ENCODE measurements at places on chromosomes 2 and 18. TPM values are rescaled to one million over a fixed set of nuclear protein-coding genes. Genes with fewer than 3 reads are reported as not detected.

Gene NPHP1
- 5.4 TPM for polyA plus RNA-seq

- H3K4me1 ChIP-seq = peaks cover 13% of the 10 kb centered on the region
- peak overlapping the region; percentile 80 for H3K4me3 ChIP-seq
- peak overlapping the region; percentile 95 for H3K27ac ChIP-seq
- DNase-seq = peak; percentile 88
- no peaks in the 10 kb centered on the region for H3K27me3 ChIP-seq
These were observed 1.2 kb upstream of the NPAS2 start for GRCh38 chr2:100818606-100819369.

Gene ABCG8
- polyA plus RNA-seq = not detected

Gene FAM237A
- polyA plus RNA-seq = not detected

Gene EFEMP1
- polyA plus RNA-seq = 36.5 TPM

DNA sequence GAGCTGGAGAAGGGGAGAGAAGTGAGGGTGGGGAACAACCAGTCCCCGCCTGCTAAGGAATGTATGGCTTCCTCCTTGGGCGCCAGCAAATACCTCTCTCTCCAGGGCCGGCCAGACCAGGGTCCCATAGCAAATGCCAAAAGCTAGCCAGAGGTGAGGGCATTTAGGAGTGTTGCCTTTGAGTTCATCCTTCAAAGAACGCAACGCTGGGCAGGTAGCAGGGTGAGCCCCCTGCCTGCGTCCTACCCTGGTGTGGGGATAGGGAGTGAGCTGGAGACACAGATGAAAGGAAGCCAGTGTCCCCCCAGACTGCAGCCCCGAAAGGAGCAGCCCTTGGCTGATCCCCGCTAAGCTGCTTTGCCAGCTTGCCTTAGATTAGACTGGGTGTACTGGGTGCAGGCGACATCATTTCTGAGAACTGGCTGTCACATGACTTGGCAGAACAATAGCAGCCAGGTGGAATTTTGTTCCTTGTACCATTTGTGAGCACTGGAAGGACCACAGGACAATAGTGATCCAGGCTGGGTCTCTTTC is 40.4 kb downstream of the KLHL29 start:
- no peaks in the 10 kb centered on the region for H3K36me3 ChIP-seq
- no peak overlapping the region for H3K27ac ChIP-seq
- peaks cover 12% of the 10 kb centered on the region for H3K4me1 ChIP-seq
- no peak overlapping the region for H3K4me3 ChIP-seq
- no peaks in the 10 kb centered on the region for H3K27me3 ChIP-seq

GRCh38 chr2:59567151-59567550 is 986.3 kb downstream of the BCL11A start:
- no peaks in the 10 kb centered on the region for H3K27me3 ChIP-seq
- no peaks in the 10 kb centered on the region for H3K36me3 ChIP-seq
- peak; percentile 45 for DNase-seq
- H3K4me1 ChIP-seq = peaks cover 12% of the 10 kb centered on the region
- no peak overlapping the region for H3K4me3 ChIP-seq
- no peak overlapping the region for H3K27ac ChIP-seq

Gene ARHGEF33
- 0.18 TPM for polyA plus RNA-seq

Gene IL36G
- not detected for polyA plus RNA-seq

GRCh38 chr2:238528953-238529781 is 102.4 kb downstream of the ASB1 start:
- H3K4me3 ChIP-seq = no peak overlapping the region
- H3K36me3 ChIP-seq = no peaks in the 10 kb centered on the region
- no peaks in the 10 kb centered on the region for H3K4me1 ChIP-seq
- H3K27me3 ChIP-seq = no peaks in the 10 kb centered on the region

DNA sequence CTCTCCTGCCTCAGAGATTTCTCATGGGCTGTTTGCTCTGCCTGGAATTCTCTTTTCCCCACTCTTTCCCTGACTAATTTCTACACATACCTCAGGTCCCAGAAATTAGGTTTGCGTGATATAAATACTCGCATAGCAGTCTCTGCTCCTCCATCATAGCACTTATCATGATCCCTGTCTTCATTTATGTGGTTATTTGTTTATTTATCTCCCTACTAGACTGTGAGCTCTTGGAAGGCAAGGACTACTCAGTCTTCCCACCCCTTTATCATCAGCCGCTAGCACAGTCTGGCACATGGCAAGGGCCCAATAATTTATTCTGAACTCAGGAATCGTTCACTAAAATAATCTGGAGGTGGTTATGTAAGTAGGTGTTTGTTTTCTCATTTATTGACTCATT is 79.3 kb downstream of the ADCYAP1 start:
- no peak overlapping the region for H3K27ac ChIP-seq
- H3K27me3 ChIP-seq = no peaks in the 10 kb centered on the region
- no peaks in the 10 kb centered on the region for H3K4me1 ChIP-seq
- no peak overlapping the region for H3K4me3 ChIP-seq
- DNase-seq = no peak

DNA sequence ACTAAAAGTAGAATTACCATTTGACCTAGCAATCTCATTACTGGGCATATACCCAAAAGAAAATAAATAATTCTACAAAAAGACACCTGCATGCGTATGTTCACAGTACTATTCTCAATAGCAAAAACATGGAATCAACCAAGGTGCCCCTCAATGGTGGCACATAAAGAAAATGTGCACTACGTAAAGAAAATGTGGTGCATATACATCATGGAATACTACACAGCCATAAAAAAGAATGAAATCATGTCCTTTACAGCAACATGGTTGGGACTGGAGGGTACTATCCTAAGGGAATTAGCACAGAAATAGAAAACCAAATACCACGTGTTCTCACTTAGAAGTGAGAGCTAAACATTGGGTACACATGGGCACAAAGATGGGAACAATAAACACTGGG is 250.7 kb upstream of the TNP1 start:
- H3K4me3 ChIP-seq = no peak overlapping the region
- DNase-seq = no peak
- no peak overlapping the region for H3K27ac ChIP-seq
- no peaks in the 10 kb centered on the region for H3K27me3 ChIP-seq
- no peaks in the 10 kb centered on the region for H3K36me3 ChIP-seq
- H3K4me1 ChIP-seq = no peaks in the 10 kb centered on the region

Gene REG1B
- polyA plus RNA-seq = 0.69 TPM

Data from heart left ventricle (tissue), 16 donors.